ENCODE measurements at places on chromosomes 4 and X. TPM values are rescaled to one million over a fixed set of nuclear protein-coding genes. Genes with fewer than 3 reads are reported as not detected.

The ADH7 gene
- total RNA-seq: not detected

The PRKX gene
- total RNA-seq: 21.5 TPM

- no peak for DNase-seq
Observed at GRCh38 chrX:130091980-130092522, 18.2 kb downstream of the ELF4 start.

- no peak for DNase-seq
Observed at GRCh38 chrX:79365591-79365990, 1.5 kb downstream of the ITM2A start.

GRCh38 chr4:113809311-113809710 lies 47.8 kb upstream of the CAMK2D start:
- DNase-seq: no peak

GRCh38 chr4:90960433-90960832 lies 833.2 kb downstream of the CCSER1 start:
- no peak for DNase-seq

DNA sequence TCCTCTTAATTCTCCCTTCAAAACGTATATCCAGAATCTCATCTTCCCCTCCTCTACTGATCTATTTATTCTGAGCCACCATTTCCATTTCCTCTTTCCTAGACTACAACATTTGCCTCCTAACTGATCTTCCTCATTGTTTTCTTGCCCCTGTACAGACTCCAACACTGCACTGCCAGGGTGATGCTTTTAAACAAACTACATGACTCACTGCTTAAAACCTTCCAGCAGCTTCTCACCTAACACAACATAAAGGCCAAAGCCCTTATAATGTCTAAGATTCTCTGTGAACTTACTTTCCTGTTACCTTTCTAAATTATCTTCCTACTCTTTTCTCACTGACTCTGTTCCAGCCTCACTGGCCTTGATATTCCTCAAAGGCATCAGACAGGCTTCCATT lies 161.0 kb upstream of the HS3ST1 start:
- DNase-seq: no peak

- no peak for DNase-seq
Observed at GRCh38 chrX:38351346-38351745, 1.1 kb upstream of the OTC start.

GRCh38 chr4:148716431-148717052 lies 274.3 kb upstream of the NR3C2 start:
- DNase-seq: peak; percentile 58

All from epithelial cell of proximal tubule (primary cell).